Dermis blood vessel endothelial cell (primary cell): ENCODE measurements at places on chromosomes 12 and 14. TPM values are rescaled to one million over a fixed set of nuclear protein-coding genes. Genes with fewer than 3 reads are reported as not detected.

GRCh38 chr12:4448371-4448940 is 2.8 kb upstream of the FGF6 start:
- DNase-seq: no peak

- no peak for DNase-seq
These were observed 198.1 kb upstream of the KRR1 start for GRCh38 chr12:75709503-75709902.

DNA sequence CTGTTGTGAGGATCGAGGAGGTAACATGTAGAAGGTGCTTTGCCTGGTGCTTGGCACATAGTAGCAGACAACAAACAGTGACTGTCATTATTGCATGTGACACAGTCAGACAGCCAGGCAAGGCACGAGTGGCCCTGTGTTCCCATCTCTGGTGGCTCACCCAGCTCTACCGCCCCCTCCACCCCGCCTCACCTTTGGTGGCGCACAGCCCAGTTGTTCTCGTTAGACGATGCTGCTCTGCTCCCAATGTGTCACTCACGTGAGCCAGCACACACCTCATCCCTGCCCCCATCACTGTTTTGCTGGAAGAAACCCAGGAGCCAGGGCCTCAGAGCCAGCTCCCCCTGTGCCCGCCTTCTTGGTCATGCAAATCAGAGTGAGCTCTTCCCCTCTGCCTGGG is 113.3 kb downstream of the CALM1 start:
- DNase-seq: no peak

- no peak for DNase-seq
These were observed 180.6 kb downstream of the SLC15A4 start for GRCh38 chr12:128643155-128643554.

- DNase-seq: no peak
These were observed 23.4 kb downstream of the COQ6 start for GRCh38 chr14:73973497-73973896.

DNA sequence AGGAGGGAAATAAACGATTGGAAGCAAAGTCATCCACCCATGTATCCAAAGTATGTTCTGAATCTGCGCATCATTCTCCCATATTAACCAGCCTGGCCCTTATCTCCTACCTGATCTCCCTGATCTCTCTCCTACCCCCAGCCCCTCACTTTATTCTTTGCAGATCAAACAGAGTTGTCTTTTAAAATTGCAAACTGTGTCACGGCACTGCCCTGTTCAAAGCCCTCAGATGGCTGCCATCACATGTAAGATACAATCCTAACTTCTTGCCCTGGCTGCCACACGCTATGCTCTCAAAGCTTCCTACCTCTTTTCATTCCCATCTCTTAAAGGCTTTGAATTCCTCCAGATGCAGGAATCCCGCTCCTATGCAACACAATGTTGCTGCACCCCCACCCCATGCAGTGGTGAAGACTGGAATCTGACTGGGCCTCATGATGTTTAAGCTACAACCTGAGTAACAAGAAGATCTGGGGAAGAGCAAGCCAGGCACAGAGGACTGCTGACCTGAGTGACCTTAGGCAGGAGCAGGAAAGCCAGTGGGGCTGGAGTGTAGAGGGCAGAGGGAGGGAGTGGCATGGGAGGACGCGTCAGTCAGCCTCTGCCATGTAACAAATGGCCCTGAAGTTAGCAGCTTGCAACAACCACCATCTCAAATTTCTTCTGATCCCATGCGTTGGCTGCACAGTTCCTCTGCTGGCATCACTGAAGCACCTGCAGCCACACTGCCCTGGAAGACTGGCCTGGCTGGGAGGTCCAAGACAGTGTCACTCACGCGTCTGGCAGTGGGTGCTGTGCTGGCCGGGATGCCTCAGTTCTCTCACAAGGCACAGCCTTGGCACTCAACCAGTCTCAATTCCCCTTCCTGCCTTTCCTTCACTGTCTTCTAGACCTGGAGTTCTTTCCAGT is 382.8 kb downstream of the BCL11B start:
- no peak for DNase-seq

DNA sequence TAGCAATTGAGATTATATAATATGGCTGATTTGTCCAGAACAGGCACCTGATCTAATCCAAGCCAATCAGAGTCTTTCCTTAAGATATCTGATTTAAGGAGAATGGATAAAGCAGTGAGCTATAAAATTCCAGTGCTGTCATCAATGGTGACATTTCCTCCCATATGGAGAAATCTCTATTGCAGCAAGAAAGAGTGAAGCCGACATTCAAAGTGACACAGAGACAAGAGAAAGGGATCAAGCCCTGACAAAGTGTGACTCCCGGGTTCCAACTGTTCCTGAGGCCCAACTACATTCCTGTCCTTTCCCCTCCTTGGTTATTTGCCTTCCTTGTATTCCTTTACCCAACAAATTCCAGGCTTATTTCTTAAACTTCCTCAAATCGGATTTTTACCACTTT is 430.0 kb upstream of the SOX5 start:
- no peak for DNase-seq

DNA sequence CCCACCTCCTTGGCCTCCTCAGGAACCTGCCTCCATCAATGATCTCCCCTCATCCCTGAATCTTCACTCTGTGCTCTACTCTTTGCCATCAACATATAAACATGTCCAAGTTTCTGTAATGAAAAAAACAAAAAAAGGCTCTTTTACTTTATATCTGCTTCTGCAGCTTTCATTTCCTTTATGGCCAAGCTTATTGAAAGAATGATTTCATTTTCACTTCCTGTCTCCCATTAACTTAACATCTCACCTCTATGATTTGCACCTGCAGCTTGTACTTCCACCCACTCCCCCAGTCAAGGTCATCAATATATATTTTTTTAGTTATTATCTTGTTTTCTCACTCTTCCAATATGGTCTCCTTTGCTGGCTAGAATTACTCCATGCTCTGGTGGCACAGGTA is 15.6 kb upstream of the RNU6-7 start:
- no peak for DNase-seq

DNA sequence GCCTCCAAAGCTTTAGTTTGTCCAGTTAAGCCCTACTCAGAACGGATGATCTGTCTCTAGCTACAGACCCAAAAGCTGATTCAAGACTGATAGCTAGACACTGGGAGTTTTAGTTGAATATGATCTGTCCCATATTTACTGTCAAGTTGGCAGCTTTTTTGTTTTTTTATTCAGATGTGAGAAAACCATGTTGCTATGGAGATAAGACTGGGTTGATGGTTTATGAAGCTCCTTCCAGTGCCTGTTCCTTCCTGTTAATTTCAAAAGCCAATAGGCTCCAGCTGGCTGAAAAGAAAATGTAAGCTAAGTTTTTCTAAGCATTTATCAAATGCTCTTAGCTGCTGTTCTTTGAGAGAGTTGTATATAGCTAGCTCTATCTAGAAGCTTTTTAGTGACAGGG is 4.7 kb downstream of the DYNLL1 start:
- DNase-seq: peak; percentile 52

Gene SYCP3
- 0.05 TPM in 1 of 2 replicates, not detected in the other for total RNA-seq

Gene CFAP251
- total RNA-seq: 0.56 and 2.9 TPM in 2 replicates

Gene MYH6
- total RNA-seq: not detected in 2 replicates

Gene SLC41A2
- total RNA-seq: 6.7 and 19.4 TPM in 2 replicates

Gene PIWIL1
- total RNA-seq: not detected in 2 replicates

Gene KCNH5
- not detected in 2 replicates for total RNA-seq
